ENCODE measurements at places on chromosomes 3 and 15.

DNA sequence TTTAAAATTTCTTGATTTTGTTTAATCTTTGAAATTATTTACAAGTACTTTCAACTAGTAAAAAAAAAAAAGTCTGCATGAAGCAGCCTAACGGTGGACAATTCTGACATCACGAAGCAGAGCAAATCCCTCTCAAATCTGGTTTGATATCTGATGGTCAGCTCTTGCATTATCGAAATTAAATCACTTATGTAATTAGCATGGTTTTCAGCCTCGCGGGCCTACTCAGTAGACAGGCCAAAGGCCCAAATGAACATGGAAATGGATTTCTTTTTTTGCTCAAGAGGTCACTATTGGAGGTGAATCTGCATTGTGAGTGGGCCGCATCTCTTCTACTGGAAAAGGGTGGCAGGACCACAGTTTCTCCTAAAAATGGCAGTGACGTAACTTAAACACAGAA lies 209.8 kb downstream of the NR2F2 start:
- DNase-seq: no peak

GRCh38 chr3:195113048-195113447 lies 157.9 kb downstream of the XXYLT1 start:
- DNase-seq: no peak

DNA sequence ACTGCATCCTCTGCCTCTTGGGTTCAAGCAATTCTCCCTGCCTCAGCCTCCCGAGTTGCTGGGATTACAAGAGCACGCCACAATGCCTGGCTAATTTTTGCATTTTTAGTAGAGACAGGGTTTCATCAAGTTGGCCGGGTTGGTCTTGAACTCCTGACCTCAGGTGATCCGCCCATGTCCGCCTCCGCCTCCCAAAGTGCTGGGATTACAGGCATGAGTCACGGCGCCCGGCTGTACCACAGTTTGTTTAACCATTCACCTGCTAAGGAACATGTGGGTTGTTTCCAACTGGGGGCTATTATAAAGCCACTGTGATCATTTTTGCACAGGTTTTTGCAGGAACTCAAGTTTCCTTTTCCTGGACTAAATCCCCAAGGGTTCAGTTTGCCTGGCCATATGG lies 123.2 kb upstream of the RAP2B start:
- DNase-seq: no peak

DNA sequence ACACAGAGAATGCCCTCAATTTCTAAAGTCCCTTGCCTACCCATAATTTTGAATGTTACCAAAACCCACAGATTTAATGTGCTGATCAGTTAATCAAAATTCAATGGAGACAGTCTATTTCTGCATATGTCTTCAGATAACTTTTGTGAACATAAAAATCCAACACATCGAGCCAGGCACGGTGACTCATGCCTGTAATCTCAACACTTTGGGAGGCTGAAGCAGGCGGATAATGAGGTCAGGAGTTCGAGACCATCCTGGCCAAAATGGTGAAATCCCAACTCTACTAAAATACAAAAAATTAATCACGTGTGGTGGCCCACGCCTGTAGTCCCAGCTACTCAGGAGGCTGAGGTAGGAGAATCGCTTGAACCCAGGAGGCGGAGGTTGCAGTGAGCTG lies 49.3 kb downstream of the PEAK1 start:
- no peak for DNase-seq
